Nephron progenitor cell (in vitro differentiated cells): ENCODE measurements at places on chromosomes 4 and X.

DNA sequence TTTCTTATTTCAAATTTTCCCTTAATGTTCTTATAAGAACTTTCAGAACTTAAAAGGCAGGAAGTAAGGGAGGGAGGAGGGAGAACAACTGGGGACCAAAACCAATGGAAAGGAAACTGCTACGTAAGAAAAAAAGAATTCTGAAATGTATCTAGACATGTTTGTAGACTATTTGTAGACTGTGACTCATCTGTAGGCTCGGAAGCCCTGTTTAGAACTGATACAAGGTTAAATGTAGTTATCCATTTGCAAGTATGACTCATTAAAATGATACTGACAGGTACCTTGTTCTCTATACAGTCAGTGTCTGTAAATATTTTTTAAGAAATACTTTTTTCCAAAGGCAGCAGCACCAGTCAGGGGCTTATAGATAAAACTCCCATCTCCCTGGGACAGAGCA is 202.0 kb downstream of the DHX15 start:
- H3K4me1 ChIP-seq: no peaks in the 10 kb centered on the region
- DNase-seq: no peak
- H3K27ac ChIP-seq: no peak overlapping the region
- no peak overlapping the region for H3K4me3 ChIP-seq
- no peaks in the 10 kb centered on the region for H3K36me3 ChIP-seq

- peaks cover 84% of the 10 kb centered on the region for H3K36me3 ChIP-seq
- no peaks in the 10 kb centered on the region for H3K4me1 ChIP-seq
- H3K4me3 ChIP-seq: no peak overlapping the region
These were observed 53.3 kb downstream of the FBXL5 start for GRCh38 chr4:15601862-15602261.

DNA sequence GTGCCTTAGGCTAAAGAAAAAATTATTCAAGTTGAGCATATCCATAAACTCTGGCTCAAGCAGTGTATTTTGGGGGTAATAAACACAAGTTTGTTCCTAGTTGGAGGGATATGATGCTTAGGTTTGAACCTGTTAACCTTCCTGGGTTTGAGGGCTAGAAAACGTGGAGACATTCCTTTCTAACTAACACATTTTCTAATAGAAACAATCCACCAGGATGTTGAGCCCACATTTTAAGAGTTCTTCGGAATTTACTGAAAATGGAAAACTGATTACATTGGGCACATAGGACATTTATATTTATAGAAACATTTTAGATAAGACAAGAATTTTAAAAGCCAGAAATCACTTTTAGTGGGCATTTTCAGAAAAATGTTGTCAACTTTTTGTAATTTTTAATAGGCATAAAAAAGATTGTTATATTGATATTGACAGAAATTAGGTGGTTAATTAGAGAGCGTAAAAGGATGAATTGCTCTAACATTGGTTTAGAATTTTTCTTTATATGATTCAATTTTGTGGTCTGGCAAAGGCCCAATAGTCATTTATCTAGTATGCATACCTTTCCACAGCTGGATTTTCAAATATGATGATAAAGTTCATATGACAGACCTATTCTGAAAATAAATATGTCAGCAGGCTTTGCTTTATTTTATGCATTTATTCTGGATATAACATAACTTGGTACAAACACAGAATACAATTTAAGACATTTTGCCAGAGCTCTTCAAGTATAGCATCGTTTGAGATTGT is 49.2 kb downstream of the CEP44 start:
- no peaks in the 10 kb centered on the region for H3K36me3 ChIP-seq
- H3K27me3 ChIP-seq: no peaks in the 10 kb centered on the region
- no peak overlapping the region for H3K4me3 ChIP-seq
- no peak for DNase-seq
- no peaks in the 10 kb centered on the region for H3K4me1 ChIP-seq
- no peak overlapping the region for H3K27ac ChIP-seq

DNA sequence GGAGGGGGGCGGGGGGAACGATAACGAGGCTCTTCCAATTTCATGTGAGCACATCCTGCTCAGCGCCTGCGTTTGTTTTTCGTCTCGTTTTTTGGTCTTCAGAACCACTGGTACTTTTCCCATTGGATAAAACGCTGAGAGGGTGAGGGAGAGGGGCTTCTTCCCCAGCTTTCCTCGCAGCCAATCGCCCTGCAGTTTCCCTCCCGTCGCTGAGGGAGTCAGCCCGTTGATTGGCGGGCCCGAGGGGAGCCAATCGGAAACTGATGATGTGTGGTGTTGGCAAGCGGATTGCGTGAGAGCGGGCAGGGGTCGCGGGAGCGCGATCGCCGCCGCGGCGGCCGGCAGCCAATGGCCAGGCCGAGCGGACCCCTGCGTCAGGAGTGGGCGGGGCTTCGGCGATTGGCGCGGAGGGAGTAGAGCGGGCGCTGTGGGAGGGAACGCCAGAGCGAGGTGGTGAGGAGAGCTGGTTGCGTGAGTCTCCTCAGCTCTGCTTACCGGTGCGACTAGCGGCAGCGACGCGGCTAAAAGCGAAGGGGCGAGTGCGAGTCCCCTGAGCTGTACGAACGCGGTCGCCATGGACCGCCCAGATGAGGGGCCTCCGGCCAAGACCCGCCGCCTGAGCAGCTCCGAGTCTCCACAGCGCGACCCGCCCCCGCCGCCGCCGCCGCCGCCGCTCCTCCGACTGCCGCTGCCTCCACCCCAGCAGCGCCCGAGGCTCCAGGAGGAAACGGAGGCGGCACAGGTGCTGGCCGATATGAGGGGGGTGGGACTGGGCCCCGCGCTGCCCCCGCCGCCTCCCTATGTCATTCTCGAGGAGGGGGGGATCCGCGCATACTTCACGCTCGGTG is at the start of gene TSPYL2:
TSS of gene TSPYL2 (plus strand) at position 443 of the 848 bp plus-strand sequence. CDS start at position 575, 132 bp downstream.
- peak; percentile 92 for DNase-seq
- peaks cover 68% of the 10 kb centered on the region for H3K4me1 ChIP-seq
- peak within 1 kb of the TSS; percentile 99 for H3K27ac ChIP-seq
- H3K4me3 ChIP-seq: peak within 1 kb of the TSS; percentile 91
- peaks cover 32% of the 10 kb centered on the region for H3K36me3 ChIP-seq

- H3K27ac ChIP-seq: no peak overlapping the region
- no peaks in the 10 kb centered on the region for H3K36me3 ChIP-seq
- no peak for DNase-seq
- H3K4me1 ChIP-seq: no peaks in the 10 kb centered on the region
These were observed 285.0 kb downstream of the SPANXN1 start for GRCh38 chrX:145532176-145532780.
